ENCODE measurements at places on chromosomes 4 and X.

- DNase-seq = no peak
Observed at GRCh38 chr4:139559687-139560086, 3.7 kb upstream of the SETD7 start.

DNA sequence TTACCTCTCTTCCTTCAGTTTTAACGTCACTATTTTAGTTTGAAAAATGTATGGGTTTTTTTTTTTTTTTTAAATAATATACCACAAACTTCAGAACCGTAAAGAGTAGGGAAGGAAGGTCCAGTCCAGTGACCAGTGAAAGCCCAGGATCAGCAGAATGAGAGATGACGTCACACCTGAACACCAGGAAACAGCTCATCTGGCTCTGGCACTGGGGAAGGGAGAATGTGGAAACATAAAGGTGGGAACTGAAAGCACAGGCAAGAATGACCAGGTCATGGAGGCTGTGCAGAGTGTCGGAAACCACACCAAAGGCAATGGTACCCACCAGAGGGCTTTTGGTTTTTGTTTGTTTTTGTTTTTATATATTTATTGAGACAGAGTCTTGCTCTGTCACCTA is 141.2 kb downstream of the DHX15 start:
- no peak for DNase-seq

- no peak for DNase-seq
Observed at GRCh38 chr4:53557669-53558064, 33.6 kb downstream of the LNX1 start.

DNA sequence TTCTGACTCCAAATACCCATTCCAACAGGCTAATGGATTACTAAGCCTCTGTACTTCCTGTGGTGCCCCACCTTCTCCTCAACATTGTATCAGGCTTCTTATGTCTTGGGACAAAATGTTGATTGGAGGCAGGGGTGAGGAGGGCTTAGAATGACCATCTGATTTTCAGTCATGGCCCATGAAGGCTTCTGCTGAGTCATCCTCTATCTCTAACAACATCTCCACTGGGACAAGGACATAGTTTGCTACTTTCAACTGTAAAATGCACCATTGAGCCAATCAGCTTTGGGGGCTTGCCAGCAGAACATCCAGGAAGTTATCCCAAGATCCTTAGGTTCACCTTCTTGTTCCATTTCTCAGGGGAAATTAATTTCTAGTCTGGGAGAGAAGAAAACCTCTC is 29.5 kb downstream of the MAGEB17 start:
- no peak for DNase-seq

DNA sequence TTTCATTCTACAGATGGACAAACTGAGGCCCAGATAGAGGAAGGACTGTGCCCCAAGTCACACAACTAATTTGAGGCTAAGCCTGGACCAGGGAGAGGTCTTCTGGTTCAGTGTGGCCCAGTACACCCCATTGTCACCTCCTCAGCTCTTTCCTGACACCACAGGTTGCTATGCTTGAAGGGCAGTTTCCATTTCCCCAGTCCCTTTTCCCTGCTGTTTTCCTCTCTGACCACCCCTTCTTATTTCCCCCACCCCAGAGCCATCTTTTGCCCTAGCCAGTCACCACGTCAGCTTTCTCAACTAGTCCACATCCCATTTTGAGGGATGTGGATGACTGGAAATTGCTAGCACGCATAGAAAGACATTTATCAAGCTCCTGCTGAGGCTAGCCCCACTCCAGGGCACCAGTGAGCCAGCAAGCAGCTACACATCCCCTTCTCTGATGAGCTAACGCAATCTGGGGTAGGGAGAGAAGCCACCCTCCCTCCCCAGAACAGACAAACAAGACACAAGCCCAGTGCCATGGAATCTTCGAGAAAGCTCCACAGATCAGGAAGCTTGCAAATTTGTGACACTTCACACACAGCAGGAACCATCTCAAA is 1.3 kb downstream of the GABRE start:
- DNase-seq = no peak

GRCh38 chrX:40169193-40170101 is 71.7 kb upstream of the BCOR start:
- DNase-seq = peak; percentile 80

Data from CD4-positive, alpha-beta memory T cell (primary cell).